ENCODE measurements at places on chromosomes 13 and 19.

DNA sequence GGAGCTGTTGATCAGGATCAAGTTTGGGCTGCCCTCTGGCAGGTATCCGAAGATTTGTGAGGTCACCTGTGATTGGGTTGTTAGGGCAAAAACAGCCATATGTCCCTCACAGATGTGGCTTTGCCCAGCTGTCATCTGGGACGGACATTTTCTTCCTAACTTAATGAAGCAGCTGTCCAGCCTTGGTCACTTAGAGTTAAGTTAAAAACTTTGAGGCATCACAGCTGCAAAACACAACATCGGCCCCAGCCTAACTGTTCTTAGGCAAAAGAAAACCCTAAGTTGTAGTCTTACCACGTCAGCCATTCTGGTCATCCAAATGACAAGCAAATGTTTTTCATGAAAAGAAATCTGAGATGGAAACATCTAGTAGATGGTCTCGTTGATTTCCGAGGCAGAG lies 318.4 kb downstream of the DCLK1 start:
- DNase-seq: no peak

DNA sequence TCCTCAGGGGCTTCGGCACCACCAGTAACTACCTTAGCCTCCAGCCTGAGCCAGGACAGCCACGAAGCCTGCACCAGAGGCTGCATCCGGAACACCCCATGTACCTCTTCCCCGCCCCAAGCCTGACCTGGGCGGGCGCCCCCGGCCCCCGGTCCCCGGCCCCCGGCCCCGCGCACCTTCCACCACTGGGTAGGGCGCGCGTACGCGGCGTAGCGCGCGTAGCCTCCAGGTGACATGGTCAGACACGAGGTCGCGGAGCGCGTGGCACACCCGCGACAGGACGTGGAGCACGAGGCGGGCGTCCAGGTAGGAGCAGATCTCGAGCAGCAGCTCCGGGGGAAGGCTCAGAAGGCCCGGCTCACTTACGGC lies 450 bp downstream of the FBXW9 start:
- no peak for DNase-seq

- DNase-seq: no peak
Measured at GRCh38 chr13:110089815-110090214, 217.1 kb downstream of the COL4A1 start.

DNA sequence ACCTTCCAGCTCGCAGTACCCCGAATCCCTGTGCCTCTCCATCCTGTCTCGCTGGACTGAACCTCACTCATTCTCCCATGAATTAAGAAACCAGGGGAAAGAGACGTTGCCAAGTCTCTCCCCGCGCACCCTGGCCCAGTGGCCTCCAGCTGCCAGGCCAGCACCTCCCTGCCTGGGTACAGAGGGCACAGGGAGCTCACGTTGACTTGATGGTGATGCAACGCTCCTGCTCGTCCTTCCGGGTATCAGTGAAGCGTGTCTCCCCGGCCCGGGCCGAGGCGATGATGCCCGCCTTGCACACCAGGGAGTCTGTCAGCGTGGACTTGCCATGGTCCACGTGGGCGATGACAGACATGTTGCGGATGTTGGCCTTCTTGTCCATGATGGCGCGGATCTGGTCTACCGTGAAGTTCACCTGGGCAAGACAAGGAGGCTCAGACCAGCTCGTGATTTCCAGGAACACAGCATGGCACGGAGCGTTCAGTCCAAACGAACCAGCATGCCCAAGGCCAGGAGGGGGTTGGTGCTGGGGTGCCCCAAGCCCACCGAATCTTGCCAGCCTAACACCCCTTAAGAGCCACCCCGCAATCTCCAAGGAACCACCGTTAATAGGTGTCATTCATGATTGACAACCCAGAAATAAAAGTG lies 1.2 kb downstream of the EEF2 start:
- no peak for DNase-seq

DNA sequence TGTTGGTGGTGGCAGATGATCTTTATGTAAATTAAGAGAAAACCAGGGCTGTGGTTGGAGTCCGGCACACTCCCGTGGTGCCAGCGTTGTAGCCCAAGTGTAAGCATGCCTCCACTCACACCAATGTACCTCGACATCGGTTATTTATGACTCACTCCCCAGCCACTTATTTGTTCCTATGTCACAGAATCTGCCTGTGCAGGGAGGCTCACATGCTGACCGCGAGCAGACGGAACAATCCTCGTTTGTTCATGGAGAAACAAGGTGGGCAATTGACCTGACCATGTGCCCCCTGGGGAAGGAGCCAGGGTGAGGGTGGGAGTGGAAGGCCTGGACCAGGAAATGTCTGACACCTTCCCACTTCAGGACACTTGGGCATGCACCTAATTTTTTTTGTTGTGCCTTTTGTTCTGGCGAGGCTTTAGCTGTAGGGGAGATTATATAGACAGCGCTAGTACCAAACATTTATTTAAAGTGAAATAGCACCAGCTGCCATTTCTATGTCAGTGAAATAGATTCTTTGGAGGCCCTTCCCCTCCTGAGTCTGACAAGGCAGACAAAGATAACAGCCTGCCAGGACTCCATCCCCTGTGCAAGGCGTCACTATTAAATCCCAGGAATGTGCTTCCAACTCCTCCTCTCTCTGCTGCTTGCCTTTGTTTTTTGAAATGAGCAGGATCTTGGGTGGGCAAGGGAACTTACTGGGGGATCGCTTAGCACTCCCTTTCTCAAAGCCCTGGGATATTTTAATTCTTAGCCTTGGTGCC lies 394.2 kb downstream of the FGF9 start:
- DNase-seq: no peak

All from NCI-H1694 treated with DMSO at 0.1 percent for 48 hours (cell line).